Skeletal muscle cell (primary cell): ENCODE measurements at places on chromosomes 1 and 21.

DNA sequence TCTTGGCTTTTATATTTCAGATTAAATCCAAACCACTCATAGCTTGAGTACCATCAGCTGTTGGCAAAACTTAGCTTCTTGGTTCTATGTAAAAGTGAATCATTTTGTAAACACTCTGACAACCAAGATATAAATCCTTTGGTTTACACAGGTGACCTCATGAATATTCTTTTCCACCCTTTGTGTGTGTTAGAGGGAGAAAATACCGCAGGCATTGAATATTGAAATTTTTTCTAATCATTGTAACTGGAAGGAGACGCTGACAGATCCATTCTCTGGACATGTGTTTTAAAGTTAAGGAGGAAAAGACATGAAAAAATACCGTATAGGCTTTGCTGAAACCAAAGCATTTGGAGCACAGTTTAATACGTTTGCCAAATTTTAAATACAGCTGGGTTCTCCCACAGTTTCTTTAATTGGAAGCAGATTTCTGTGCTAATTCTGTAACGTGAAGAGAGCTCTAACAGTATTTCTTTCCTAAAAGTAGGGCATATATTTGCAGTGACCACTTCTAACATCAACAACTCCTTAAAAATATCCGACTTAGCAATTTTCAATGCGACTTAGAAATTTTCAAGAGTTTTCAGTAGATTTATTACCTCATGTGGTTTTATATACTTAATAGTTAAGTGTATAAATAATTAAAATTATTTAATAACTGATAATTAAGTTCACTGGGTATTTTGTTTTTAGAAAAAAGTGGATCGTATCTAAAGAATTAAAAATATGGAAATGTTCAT, 388.2 kb downstream of the USP25 start:
- peak; percentile 84 for DNase-seq

DNA sequence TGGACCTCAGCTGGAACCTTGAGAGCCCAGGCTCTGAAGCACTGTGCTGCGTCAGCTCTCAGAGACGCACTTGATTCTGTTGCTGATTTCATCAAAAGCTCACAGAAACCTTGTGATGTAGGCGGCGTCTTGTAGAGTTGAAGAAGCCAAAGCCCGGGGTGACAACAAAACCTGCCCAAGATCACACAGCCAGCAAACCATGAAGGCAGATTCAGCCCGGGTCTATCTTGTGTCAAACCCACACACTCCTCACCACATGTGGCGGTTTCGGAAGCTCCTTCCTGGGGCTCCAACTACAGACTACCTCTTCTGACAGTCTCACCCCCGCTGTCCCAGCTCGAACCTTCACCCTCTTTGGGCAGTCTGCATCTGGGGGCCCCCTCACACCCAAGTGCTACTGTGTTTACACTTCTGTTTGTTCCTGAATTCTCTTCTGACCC, 50.4 kb downstream of the TENT5C start:
- no peak for DNase-seq

DNA sequence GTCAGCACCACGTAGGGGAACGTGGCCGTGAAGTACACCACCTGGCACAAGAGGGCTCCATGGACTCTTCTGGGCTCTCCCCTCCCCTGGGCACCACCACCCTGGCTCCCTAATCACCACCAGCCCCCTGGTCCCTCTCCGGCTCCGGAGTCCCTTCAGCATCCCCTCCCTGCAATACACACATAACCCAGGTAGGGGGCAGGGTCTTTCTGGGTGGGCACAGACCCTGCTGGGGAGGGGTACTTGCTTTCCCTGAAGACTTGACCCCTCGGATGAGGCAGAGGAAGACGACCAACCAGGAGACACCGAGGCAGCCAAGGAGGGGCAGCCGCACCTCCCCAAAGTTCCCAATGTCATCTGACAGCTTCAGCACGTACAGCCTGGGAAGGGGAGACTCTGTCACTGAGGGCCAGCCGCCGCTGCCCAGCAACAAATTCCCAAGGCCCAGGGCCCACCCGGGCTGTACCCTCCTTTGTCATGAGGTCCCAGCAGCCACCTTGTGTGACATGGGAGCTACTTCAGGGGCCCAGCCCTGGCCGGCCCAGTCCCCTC, 11.3 kb downstream of the CCDC24 start:
- no peak for DNase-seq

GRCh38 chr1:39204441-39205081, at the start of gene MACF1:
MACF1 (plus strand) TSS chr1:39204695; CDS start chr1:39205023, 328 bp downstream.
- peak; percentile 88 for DNase-seq

DNA sequence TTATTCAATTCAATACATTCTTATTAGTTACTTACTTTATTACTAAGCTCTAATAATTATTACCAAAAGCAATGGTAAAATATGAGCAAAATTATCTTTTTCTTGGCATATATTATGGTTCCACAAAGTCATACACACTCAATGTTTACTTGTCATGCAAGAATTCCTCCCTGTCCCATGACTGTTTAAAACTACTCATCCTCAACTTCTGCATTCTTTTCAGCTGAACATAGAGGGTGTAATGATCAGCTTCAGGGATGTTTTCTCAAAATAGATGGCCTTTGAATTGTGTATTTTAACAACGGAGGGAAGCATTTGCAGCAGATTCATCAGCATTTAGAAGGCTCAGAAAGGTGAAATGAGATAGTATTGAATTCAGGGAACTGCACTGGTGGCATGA, 499.0 kb downstream of the RWDD3 start:
- no peak for DNase-seq

- no peak for DNase-seq
These were observed 71.9 kb downstream of the SPATA46 start for GRCh38 chr1:162304736-162305135.

DNA sequence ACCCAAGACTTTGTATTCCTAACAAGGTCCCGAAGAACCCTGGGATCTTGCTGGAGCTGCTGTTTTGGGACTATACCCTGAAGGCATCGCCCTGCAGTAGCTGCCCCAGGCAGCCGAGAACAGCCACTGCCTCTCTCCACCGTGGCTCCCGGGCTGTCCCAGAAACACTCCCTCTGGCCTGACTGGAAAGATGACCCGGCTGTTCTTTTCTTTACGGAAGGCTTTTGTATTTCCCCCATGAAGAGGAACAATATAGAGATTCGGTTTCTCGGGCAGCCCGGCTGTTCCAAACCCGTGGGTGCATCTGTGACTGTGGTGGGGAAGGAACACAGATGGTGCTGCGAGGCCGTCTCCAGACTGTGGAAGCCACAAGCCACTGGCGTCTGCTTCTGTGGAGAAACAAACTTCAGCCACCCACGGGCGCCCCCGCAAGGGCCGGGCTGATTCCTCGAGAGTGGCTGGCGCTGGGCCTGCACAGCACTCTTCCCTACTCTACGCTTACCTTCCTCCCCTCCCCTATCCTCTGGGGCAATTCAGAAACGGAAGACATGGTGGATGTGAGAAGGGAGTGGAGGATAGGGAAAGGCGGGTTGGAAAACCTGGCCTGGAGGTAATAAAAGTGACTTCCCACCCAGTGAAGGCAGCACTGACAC, 33.7 kb upstream of the VASH2 start:
- peak; percentile 39 for DNase-seq

DNA sequence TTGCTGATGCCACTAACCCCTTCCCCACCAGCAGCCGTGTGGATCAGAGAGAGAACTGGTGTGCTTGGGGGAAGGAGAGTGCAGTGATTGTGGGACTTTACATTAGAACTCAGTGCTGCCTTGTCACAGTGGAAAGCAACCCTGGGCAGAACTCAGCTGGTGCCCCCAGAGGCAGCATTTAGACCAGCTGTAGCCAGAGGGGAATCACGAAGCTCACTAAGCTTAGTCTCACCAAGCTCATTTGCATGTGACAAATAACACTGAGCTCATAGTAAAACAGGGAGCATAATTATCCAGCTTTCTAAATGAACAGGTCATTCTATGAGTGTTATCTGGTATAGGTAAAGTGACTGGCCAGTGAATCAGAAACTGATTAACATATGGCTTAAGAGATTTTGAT, 9.8 kb upstream of the SMAP2 start:
- DNase-seq = no peak

- no peak for DNase-seq
These were observed 203.9 kb downstream of the C1orf94 start for GRCh38 chr1:34380526-34381124.

GRCh38 chr1:10788592-10789006, 7.8 kb downstream of the CASZ1 start:
- DNase-seq = no peak

DNA sequence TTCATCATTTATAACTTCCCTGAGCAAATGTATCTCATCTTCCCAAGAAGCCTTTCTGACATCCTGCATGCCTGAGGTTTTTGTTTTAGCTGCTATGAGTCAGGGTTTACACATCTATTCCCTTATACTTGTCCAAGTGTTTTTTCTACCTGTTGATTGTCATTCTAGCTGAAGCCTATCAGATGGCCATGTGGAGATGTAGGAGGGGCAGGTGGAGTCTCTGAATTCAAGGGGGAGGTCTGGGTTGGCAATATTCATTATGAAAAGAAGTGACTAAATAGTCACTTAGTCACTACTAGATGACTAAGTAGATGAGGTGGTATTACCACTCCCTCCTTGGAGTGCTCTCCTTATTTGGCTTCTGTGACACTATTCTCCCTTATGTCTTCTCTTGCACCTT, 52.4 kb downstream of the XCL1 start:
- DNase-seq = peak; percentile 43

DNA sequence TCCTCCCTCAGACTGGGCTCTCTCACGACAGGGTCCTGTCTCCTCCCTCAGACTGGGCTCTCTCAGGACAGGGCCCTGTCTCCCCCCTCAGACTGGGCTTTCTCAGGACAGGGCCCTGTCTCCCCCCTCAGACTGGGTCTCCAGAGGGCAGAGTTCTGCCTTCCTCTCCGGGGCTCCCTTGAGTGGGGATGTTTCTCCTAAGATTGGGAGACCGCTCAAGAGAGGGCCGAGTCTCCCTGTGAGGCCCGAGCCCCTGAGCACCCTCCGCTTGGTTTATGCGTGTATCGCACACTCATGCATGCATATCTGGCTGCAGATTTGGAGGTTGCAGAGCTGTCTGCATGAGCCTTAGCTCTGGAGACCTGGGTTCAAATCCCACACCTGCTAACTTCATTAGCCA, 39.3 kb upstream of the CSF3R start:
- no peak for DNase-seq

GRCh38 chr1:218341325-218341724, 3.8 kb upstream of the TGFB2 start:
- DNase-seq = no peak
